ENCODE measurements at places on chromosomes 13 and 19. TPM values are rescaled to one million over a fixed set of nuclear protein-coding genes. Genes with fewer than 3 reads are reported as not detected.

Gene FOXO1
- total RNA-seq: 0.80 TPM

- no peak overlapping the region for H3K4me3 ChIP-seq
- peaks cover 23% of the 10 kb centered on the region for H3K36me3 ChIP-seq
- H3K27me3 ChIP-seq: peaks cover 11% of the 10 kb centered on the region
- H3K27ac ChIP-seq: no peak overlapping the region
Observed at GRCh38 chr19:5115771-5116202, 146.9 kb downstream of the KDM4B start.

Gene CFAP97D2
- total RNA-seq: not detected

- no peak for DNase-seq
- peaks cover 4% of the 10 kb centered on the region for H3K36me3 ChIP-seq
- H3K27ac ChIP-seq: no peak overlapping the region
- no peaks in the 10 kb centered on the region for H3K27me3 ChIP-seq
- no peak overlapping the region for H3K4me3 ChIP-seq
Observed at GRCh38 chr13:19068691-19069090, 112.9 kb downstream of the TUBA3C start.

Gene DMPK
- total RNA-seq: 92.3 TPM

DNA sequence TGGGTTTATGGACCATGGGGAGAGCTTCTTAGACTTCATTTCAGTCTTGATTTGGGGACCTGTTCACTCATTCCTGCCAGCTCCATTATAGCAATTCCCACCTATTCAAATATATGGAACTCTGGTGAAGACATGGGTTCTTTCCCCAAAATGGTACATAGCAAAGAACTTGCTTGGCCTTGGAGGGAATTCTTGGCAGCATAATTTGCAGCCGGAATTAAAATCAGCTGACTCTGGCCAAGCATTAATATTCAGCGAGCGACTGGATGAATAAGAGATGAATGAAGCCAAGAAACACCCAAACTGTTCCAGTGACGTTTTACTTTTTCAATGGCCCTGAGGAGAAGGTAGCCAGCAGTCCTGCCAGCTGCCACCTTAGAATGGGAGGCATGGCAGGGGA, 88.4 kb upstream of the SOX1 start:
- DNase-seq: no peak
- H3K27ac ChIP-seq: no peak overlapping the region
- H3K4me1 ChIP-seq: no peaks in the 10 kb centered on the region
- H3K4me3 ChIP-seq: no peak overlapping the region
- H3K36me3 ChIP-seq: peaks cover 32% of the 10 kb centered on the region

Gene ZNF709
- total RNA-seq: 1.5 TPM

DNA sequence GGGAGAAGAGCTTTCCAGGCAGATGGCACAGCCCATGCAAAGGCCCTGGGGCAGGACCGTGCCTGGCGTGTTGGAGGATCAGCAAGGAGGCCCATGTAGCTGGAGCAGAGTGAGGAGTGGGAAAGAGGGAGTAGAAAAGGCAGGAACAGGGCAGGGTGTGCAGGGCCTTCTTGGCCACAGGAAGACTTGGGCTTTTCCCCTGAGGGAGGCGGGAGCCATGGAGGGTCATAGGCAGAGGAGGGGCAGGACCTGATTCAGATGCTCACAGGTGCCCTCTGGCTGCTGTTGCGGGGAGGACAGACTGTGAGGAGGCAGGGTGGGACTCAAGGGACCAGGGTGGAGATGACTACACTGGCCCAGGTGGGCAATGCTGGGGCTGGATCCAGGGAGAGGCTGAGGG, 13.8 kb upstream of the PTPRS start:
- H3K4me3 ChIP-seq: no peak overlapping the region
- no peak for DNase-seq
- no peak overlapping the region for H3K27ac ChIP-seq
- peaks cover 17% of the 10 kb centered on the region for H3K27me3 ChIP-seq
- H3K4me1 ChIP-seq: no peaks in the 10 kb centered on the region

Gene KIR2DL3
- total RNA-seq: not detected

- no peak for DNase-seq
- H3K27me3 ChIP-seq: peaks cover 9% of the 10 kb centered on the region
- H3K4me1 ChIP-seq: peaks cover 11% of the 10 kb centered on the region
- H3K27ac ChIP-seq: peak overlapping the region; percentile 79
- peaks cover 18% of the 10 kb centered on the region for H3K36me3 ChIP-seq
Observed at GRCh38 chr19:19202707-19203011, 555 bp downstream of the NR2C2AP start.

DNA sequence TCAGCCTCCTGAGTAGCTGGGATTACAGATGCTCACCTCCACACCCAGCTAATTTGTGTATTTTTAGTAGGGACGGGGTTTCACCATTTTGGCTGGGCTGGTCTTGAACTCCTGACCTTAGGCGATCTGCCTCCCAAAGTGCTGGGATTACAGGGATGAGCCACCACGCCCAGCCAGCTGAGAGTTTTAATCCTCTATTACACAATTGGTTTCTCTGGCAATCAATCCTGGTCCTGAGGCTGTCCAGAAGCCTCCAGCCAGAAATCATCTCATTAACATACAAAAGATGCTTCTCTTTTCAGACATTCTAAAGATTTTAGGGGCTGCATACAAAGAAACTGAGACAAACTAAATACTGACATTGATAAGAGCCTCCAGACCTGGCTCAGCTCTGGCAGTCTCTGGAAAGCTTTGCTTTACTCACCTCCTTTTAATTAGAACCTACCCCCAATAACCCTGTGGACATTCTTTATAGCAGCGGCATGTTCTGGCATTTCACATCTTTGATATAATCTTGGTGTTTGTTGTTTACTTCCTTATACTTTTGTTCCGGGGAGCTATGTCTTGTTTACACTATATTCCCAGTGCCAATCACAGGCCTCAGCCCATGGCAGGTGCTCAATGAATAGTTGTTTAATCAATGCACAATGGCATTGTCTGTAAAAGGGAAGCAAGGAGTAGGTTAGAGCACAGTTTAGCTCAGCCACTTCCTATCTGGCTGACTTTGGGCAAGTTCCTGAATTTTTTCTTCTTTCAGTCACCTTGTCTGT, 4.1 kb upstream of the ZNF724 start:
- H3K27ac ChIP-seq: no peak overlapping the region
- peaks cover 5% of the 10 kb centered on the region for H3K36me3 ChIP-seq
- H3K27me3 ChIP-seq: peaks cover 1% of the 10 kb centered on the region
- no peak overlapping the region for H3K4me3 ChIP-seq
- no peak for DNase-seq

Gene PTPRH
- 0.56 TPM for total RNA-seq

- H3K4me3 ChIP-seq: no peak overlapping the region
- DNase-seq: no peak
- no peaks in the 10 kb centered on the region for H3K36me3 ChIP-seq
- H3K27me3 ChIP-seq: peaks cover 4% of the 10 kb centered on the region
Observed at GRCh38 chr13:97798171-97798821, 155.2 kb upstream of the IPO5 start.

DNA sequence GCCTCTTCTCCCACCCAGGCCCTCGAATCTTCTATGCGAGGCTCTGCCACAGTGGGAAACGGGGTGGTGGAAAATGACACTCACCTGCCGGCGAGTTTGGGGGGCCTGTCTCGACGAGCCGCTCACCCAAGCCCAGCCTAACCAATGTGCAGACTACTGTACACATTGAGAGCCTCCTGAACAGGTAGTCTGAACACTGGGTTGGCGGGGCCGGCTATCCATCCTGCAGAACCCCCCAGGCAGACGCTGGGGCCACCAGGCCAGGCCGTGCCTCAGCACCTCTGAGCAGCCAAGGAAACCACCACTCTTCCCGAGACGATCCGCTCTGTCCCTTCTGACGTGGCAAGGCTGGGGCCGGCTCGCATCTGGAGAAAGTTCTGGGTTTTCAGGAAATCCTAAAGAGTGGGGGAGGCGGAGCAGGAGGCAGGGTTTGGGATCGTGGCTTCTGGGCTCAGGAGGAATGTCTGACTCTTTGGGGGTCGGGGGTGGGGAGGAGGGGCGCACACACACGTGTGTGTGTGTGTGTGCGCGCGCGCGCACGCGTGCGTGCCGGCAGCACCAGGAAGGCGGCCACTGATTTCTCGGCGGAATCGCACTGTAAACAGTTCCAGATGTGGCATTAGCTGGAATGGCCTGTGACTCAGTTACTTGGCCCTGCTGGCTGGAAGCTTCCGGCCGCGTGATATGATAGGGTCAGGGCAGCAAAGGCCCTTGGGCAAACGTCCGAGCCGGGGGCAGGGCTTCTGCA, 18.5 kb downstream of the TMED1 start:
- H3K27me3 ChIP-seq: peaks cover 36% of the 10 kb centered on the region
- DNase-seq: peak; percentile 97
- H3K4me1 ChIP-seq: peaks cover 53% of the 10 kb centered on the region
- H3K36me3 ChIP-seq: peaks cover 50% of the 10 kb centered on the region

DNA sequence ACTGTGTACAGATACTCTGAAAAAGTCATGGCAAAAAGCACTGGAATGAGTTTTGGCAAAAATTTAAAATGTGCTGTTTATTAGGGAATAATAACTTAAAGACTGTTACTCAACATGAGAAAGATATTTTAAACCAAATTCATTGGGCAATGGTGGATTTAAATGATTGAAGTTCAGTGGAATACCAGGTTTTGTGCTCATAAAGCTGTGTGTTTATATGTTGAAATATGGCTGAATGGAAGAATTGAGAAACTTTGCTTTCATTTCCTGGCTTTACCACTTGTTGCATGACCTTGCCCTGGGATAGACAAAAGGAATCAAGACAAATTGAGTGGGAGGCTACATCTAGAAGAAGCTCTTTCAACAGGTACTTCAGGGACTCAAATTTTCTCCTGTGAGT, 246.4 kb downstream of the GPC5 start:
- no peaks in the 10 kb centered on the region for H3K27me3 ChIP-seq
- H3K27ac ChIP-seq: no peak overlapping the region
- no peaks in the 10 kb centered on the region for H3K36me3 ChIP-seq

DNA sequence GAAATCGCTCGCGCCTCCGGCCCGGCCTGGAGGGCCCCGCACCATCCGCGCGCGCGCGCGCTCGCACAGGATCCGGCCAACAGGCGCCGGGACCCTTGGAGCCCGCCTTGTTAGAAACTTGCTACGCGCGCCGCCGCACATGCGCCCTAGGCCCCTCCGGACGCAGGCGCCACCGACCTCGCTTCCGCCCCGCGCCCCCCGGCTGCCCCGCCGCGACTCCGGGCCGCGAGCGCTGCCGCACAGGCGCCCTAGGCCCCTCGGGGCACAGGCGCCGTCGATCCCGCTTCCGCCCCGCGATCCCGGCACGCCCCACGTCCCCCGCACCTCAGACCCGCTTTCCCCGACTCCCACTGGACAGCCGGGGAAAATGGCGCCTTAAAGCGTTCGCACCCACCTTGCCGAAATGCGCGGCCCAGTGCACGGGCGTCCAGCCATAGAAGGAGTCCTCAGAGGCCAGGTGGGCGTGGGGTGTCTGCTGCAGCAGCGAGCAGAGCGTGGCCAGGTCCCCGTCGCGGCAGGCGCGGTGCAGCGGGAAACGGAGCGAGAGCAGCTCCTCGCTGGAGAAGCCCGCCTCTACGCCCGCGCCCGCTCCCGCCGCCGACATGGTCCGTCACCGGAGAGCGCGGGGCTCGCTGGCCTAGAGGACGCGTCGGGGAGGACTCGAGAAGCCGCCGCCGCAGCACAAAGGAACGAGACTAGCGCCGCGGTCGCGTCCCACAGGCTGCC, 375 bp downstream of the ANKRD10 start:
- peak overlapping the region; percentile 89 for H3K4me3 ChIP-seq
- peaks cover 64% of the 10 kb centered on the region for H3K4me1 ChIP-seq
- peak; percentile 35 for DNase-seq

GRCh38 chr13:100890645-100891044, 216.1 kb upstream of the TMTC4 start:
- peaks cover 18% of the 10 kb centered on the region for H3K4me1 ChIP-seq
- H3K4me3 ChIP-seq: no peak overlapping the region
- H3K27ac ChIP-seq: no peak overlapping the region
- no peaks in the 10 kb centered on the region for H3K27me3 ChIP-seq
- H3K36me3 ChIP-seq: no peaks in the 10 kb centered on the region
- DNase-seq: no peak

Gene RDH8
- not detected for total RNA-seq

DNA sequence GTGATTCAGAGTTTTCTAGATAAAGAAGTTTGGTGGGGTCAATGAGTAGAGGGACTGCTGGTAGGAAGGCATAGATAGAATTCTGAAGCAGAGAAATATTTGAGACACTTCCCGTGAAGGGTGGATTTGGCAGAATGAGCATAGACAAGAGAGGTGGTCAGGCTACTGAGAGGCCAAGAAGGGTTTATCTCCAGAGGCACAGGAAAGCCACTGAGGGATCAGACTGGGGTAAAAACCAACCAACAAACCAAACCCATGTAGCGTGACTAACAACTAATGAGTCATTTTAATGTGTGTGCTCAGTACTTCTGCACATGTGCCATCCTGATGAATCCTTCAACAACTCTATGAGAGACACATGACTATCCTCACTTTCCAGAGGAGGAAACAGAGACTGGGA, 60.0 kb upstream of the SERP2 start:
- peaks cover 12% of the 10 kb centered on the region for H3K27me3 ChIP-seq
- H3K4me3 ChIP-seq: peak overlapping the region; percentile 69
- peak; percentile 83 for DNase-seq
- H3K36me3 ChIP-seq: no peaks in the 10 kb centered on the region

DNA sequence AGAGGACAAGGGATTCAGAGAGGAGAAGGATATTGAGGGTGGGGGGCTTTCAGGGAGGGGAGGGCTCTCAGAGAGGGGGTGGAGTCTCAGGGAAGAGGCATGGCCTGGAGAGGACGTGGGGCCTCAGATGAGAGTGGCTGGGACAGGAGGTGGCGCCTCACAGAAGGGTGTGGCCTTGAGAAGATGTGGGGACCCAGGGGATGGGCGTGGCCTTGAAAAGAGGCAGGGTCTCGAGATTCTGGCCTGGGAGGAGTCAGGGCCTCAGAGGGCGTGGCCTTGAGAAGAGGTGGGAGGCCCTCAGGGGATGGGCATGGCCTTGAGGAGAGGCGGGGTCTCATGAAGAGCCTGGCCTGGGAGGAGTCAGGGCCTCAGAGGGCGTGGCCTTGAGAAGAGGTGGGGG, 23.7 kb upstream of the TNFSF14 start:
- no peak for DNase-seq
- no peaks in the 10 kb centered on the region for H3K36me3 ChIP-seq
- no peaks in the 10 kb centered on the region for H3K4me1 ChIP-seq
- no peak overlapping the region for H3K27ac ChIP-seq

Gene LAIR2
- not detected for total RNA-seq

Gene ZNF71
- 5.1 TPM for total RNA-seq

GRCh38 chr19:44757735-44758505, 9.4 kb downstream of the BCL3 start:
- peak; percentile 60 for DNase-seq
- H3K27me3 ChIP-seq: peaks cover 2% of the 10 kb centered on the region
- H3K27ac ChIP-seq: peak overlapping the region; percentile 89
- H3K4me3 ChIP-seq: peak overlapping the region; percentile 81

- H3K4me1 ChIP-seq: peaks cover 32% of the 10 kb centered on the region
- peak overlapping the region; percentile 38 for H3K27ac ChIP-seq
- peak overlapping the region; percentile 22 for H3K4me3 ChIP-seq
- H3K36me3 ChIP-seq: peaks cover 4% of the 10 kb centered on the region
- no peak for DNase-seq
- no peaks in the 10 kb centered on the region for H3K27me3 ChIP-seq
Observed at GRCh38 chr13:26200811-26201210, 21.3 kb downstream of the RNF6 start.
